ENCODE measurements at places on chromosomes 3 and 15.
A peak's percentile ranks its signal among the peaks of the same experiment; 100 is the strongest.

DNA sequence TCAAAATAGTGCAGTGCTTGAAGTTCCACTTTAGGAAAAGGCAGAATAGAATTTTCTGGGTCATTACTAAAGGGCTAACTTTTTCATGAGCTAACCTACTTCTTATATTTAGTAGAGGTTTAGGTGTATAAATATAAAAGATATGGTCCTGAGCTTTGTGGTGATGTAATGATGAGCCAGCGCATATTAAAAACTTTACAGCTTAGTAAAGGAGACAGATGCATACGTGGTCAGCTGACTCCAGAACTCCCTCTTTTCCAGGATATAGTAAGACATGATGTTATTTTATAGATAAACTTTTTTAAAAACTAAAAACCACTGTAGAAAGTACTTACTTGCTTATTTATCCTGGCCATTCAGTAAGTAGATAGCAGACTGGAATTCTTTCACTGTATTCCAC is 895.0 kb downstream of the CADM2 start:
- no peak for DNase-seq

- no peak for DNase-seq
These were observed 809 bp downstream of the NDUFAF3 start for GRCh38 chr3:49022688-49023171.

DNA sequence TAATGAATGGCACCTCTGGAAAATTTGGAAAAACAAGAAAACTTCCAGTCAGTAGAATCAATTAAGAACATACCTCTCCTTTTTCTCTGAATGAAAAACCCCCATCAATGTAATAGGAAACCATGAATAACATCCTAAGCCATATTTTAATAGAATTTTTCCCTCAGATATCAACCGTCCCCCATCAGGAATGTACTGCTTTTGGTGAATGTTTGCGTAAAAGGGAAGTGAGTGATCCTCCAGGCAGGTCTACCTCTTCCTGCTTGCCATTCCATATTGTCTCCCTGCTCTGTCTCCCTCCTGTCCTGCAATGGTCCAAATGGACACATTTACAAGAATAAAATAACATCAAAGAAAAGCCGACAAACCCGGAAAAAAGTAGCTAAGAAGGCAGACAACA is 30.8 kb downstream of the LAMP3 start:
- no peak for DNase-seq

DNA sequence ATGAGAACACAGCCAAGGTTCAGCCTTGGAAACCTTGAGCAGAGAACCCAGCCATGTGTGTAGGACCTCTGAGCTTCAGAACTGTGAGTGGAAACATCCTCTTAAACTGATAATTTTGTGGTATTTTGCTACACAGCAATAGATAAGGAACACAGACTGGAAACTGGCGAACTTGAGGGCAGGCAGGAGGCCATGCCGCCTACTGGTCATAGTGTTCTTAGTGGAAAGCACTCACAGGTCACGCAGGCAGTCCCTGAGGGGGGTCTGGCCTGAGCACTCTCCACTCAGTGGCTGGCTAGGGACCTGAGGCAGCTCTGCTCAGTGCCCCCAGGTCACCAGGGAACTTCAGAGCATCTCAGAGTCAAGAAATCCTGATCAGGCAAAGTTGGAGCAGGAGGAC is 9.7 kb upstream of the XIRP1 start:
- DNase-seq: no peak

DNA sequence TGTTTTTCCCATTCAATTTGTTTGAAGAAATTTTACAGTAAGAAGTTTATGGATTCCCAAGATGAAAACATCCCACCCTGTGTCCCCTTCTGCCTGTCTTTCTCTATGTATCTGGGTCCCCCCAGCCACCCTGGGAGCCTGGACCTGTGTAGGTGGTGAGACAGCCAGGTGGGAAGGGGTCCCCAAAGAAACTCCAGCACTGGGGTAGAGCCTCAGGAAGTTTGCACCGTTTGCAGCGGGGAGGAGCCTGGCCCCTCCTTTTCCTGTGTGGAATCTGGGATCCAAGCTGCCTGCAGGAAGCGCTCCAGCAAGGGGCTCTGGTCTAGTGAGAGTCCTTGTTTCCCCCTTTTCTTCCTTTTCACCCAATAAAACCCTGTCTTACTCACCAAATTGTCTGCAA is 49.4 kb upstream of the ITGA11 start:
- DNase-seq: no peak

DNA sequence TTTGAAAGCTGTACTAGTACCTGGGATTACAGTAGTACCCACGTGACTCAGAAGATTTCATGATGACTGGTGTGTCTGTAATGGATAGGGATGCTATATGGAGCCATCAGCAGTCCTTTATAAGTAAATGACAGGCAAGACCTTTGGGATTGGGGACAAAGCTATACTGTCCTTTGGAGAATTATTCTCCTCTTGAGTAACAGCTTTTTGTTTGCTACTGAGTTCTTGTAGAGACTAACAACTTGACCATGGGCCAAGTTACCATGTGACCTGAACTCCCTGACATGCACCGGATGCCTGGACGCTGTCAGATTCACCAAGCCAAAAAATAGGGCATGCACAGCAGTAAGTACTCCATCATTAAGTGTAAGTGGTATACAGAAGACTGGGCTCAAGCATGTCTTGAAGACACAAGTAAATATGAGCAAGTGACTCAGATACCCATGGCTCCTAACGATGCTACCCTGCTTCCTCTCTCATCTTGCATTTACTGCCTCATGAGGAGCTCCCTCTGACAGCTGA is 12.9 kb downstream of the SEC11A start:
- no peak for DNase-seq

DNA sequence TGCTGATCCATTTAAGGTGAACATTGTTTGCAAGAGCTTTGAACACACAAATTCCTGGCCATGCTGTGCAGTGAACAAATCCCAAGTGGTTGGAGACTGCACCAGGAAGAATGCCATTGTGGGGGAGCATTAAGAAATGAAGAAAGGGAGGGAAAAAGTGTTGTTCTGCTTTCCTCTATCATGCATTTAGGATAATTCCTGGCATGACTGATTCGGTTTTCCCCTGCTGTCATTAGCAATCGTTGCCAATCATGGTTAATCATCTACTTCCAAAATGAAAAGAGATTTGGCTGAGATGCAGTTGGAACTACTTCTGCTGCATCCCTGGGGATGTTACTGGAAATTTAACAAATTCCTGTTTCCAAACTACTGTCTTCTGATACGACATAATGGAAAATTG is 73.7 kb upstream of the ZPLD1 start:
- no peak for DNase-seq

GRCh38 chr3:187102073-187102634 is 37.1 kb downstream of the RPL39L start:
- no peak for DNase-seq

DNA sequence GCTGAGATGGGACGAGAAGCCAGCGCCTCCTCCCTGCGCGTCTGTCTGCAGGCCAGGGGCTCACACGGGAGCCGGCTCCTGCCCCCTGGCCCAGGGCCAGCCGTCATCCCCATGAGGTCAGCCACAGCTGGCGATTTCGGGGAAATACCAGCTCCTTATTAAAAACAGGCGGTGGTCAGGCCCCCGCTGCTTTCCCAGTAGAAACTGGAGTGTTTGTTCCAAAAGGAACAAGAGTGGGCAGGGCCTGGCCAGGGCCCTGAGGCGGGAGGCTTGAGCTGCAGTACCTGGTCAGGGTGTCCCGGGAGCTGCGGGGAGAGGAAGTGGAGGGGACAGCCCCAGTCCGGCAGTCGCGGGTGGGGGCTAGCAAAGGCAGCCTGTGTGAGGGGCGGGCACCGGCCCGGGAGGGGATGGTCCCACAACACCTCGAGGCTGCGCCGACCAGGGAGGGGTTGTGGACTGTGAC is 17.8 kb downstream of the MYL3 start:
- no peak for DNase-seq

- peak; percentile 21 for DNase-seq
These were observed 682 bp downstream of the ITPKA start for GRCh38 chr15:41494190-41494921.

- peak; percentile 57 for DNase-seq
These were observed 1.3 kb downstream of the DNAH1 start for GRCh38 chr3:52317208-52318000.

- DNase-seq: no peak
These were observed 6.9 kb downstream of the ABTB1 start for GRCh38 chr3:127679534-127680145.

GRCh38 chr3:155491696-155492095 is 198.2 kb upstream of the STRIT1 start:
- no peak for DNase-seq

DNA sequence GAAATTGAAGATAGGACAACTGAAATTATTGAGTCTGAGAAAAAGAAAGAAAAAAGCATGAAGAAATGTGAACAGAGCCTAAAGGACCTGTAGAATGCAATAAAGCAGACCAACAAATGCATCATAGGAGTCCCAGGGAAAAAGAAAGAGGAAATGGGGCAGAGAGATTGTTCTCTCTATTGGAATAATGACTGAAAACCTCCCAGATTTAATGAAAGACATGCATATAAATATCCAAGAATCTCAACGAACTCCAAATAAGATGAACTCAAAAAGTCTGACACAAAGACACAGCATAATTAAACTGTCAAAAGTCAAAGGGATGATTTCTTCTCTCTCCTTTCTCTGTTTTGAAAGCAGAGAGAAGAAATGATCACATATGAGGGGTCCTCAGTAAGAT is 124.7 kb downstream of the MEX3B start:
- DNase-seq: no peak

DNA sequence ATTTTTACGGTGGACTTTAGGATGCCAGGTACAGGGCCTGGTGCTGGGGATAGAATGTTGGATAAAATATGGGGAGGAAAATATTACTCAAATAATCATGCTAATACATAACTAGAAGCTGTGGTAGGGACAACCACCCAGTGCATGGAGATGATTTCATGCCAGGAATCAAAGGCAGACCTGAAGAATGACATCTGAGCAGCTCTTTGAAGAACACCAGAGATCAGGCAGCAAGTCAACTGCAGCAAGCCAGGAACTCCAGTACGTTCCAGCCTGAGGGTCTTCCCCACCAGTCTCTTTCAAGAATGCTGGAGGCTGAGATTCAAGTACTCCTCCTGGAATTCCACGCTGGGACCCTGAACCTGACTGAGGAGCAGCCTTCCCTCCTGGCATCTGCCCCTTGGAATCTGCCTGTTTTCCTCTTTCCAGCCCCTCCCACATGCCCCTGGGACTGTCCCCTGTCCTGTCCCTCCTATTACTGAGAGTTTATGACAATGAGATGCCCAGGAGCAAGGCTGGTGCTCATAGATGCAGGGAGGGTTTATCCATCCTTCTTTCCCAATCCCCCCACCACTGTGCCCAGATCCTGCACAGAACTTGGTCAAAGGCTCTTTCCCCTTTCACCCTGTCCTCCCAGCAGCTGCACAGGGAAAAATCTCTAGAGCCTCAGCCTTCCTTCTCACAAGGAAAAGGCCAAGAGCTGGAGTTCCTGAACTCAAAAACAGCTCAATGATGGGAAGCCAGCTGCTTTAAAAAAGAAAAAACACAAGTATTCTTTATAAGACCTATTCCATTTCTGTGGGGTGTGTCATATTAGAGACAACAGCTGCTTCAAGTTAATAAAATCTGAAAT is 68.0 kb downstream of the PDZRN3 start:
- DNase-seq: no peak

- peak; percentile 43 for DNase-seq
These were observed 274.2 kb downstream of the FOXP1 start for GRCh38 chr3:71309342-71309741.

DNA sequence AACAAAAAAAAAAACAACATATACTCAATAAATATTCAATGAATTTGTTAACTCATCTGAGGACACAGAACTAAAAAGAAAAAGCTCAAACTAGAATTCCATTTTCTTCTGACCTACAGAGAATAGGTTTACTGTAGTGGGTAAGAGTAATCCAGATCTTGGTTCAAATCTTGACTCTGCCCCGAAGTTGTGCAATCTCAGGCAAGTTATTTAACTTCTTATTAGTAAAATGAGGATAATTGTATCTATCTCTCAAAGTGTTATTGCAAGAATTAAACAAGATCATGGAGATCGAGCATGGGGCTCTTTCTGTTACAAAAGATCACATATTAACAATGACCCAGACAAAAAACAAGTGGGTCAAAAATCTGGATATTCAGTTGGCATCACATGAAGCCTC is 41.1 kb upstream of the OXTR start:
- no peak for DNase-seq

DNA sequence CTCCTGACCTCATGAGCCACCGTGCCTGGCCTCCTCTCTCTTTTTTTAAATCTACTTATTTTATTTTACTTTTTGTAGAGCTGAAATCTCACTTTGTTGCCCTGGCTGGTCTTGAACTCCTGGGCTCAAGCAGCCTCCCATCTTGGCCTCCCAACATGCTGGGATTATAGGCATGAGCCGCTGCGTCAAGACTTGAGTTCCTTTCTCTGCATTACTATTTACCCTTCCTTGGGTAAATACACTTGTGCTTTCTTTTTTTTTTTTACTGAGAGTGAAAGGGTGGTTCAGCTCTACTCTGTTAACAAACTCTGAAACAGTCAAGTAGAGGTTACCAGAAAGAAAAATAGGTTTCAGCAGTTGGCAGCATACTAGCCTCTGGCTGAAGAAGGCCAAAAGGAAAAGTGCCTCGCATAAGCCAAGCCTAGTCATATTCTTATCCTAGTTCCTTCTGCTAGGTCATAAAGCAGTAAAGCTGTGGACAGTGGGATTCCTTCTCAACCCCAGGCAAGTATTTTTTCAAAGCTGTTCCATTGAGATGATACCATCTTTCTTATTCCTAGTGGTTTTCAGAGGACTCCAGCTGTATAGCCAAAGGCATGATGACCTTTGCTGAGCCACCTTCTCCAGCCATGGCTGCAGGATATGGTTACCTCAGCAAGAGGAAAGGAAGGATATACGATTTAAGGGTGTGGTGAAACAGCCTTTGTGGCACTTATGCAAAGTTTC is 135.1 kb downstream of the RBPMS2 start:
- no peak for DNase-seq

- DNase-seq: peak; percentile 58
These were observed 555 bp downstream of the ATP11B start for GRCh38 chr3:182793663-182794454.

- DNase-seq: no peak
These were observed at the start of gene SPRED1 for GRCh38 chr15:38252481-38253350. Gene SPRED1 (plus strand): TSS chr15:38252836. CDS start chr15:38253186, 350 bp downstream.

- DNase-seq: no peak
These were observed 961.7 kb downstream of the FHIT start for GRCh38 chr3:60289341-60290121.

GRCh38 chr3:126454437-126455198 is 21.1 kb downstream of the ZXDC start:
- no peak for DNase-seq

GRCh38 chr15:74123131-74123429 is 7.3 kb upstream of the ISLR2 start:
- no peak for DNase-seq

DNA sequence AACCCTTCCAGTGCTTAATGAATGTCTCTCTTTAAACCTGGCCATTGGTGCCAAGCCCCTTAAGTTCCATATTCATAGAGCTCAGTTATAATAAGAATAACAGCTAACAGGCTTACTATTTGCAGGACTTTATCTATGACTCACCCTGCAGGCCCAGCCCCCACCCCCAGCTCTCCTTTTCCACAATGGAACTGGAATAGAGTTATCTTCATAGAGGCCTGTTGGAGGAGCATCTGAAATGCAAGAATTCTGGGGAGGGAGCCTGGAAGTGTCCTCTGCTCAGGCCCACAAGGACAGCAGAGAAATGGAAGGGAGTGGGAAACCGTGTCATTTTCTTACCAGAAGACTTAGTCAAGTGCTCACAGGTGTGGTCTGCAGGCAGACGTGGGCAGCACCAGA is 52.8 kb downstream of the SEMA5B start:
- no peak for DNase-seq

GRCh38 chr3:192260116-192261010 is 467.0 kb downstream of the FGF12 start:
- no peak for DNase-seq
